Nasal cavity respiratory epithelium epithelial cell of viscerocranial mucosa (primary cell): ENCODE measurements at places on chromosomes 6 and 20. TPM values are rescaled to one million over a fixed set of nuclear protein-coding genes. Genes with fewer than 3 reads are reported as not detected.

Gene PDE7B
- 0.14 TPM in 1 of 2 replicates, not detected in the other for total RNA-seq

Gene CFAP61
- 0.07 and 0.34 TPM in 2 replicates for total RNA-seq

Gene RSPH4A
- under 0.01 TPM in 2 replicates for total RNA-seq

Gene OXT
- total RNA-seq = not detected in 2 replicates

Gene JPH2
- total RNA-seq = 0.68 and 4.1 TPM in 2 replicates

Gene RAD21L1
- total RNA-seq = not detected in 2 replicates

Gene RAB32
- total RNA-seq = 64.5 and 280 TPM in 2 replicates

Gene ADGRF5
- total RNA-seq = not detected in 2 replicates

Gene HIVEP2
- 13.0 and 37.2 TPM in 2 replicates for total RNA-seq

Gene MUC22
- total RNA-seq = under 0.01 TPM in 1 of 2 replicates, not detected in the other

Gene DNAH8
- under 0.01 TPM in 2 replicates for total RNA-seq

Gene C6orf15
- 0.34 TPM in 1 of 2 replicates, not detected in the other for total RNA-seq

Gene COL9A3
- 0.14 and 1.7 TPM in 2 replicates for total RNA-seq

Gene SLC22A16
- not detected in 2 replicates for total RNA-seq
